Mesenchymal stem cell (in vitro differentiated cells and primary cell): ENCODE measurements at places on chromosomes 1 and 21.

DNA sequence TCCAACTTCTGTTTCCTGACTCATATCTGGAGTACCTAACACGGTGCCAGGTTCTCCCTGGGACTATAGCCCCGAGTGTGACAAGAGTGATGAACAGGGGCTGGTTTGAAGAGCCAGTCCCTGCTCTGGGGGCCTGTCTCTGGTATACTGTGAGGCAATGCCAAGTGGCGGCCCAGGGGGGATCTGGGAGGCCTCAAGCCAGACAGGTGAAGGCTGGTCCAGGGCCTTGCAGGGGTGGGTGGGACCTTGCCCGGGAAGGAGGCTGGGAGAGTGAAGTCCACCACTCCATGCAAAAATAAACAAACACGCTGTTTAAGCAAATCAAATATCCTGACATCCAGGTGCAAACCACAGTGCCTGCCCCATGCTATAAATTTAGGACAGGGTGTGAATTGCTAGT, 6.8 kb upstream of the PLXNA2 start:
- no peak overlapping the region for H3K27ac ChIP-seq
- DNase-seq, result no peak
- H3K4me3 ChIP-seq, result no peak overlapping the region
- H3K36me3 ChIP-seq, result no peaks in the 10 kb centered on the region
- H3K27me3 ChIP-seq, result peaks cover 73% of the 10 kb centered on the region

- H3K36me3 ChIP-seq, result no peaks in the 10 kb centered on the region
- no peaks in the 10 kb centered on the region for H3K4me1 ChIP-seq
- H3K27ac ChIP-seq, result no peak overlapping the region
- H3K27me3 ChIP-seq, result no peaks in the 10 kb centered on the region
- no peak overlapping the region for H3K4me3 ChIP-seq
Measured at GRCh38 chr21:37356706-37357105, 9.9 kb upstream of the DYRK1A start.

DNA sequence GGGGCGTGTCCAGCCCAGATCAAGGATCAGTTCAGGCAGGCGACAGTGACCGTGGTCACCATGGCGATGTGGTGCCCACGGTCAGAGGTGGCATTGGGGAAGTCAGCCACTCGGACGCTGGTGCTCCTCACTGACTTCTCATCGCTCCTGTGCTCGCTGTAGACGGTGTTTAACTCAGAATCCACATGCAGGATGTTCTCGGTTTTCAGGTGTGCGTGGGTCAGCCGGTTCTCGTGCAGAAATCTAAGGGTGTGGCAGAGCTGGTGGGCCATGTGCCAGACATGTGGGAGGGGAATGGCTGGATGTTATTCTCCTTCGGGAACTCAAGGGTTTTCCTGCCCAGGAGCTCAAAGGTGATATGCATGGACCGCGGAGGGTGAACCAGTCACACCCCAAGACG, 11.7 kb downstream of the OR2AJ1 start:
- DNase-seq, result no peak
- no peak overlapping the region for H3K4me3 ChIP-seq
- H3K36me3 ChIP-seq, result no peaks in the 10 kb centered on the region
- no peaks in the 10 kb centered on the region for H3K4me1 ChIP-seq
- no peak overlapping the region for H3K27ac ChIP-seq

GRCh38 chr1:212457740-212458338, 25.1 kb downstream of the NENF start:
- H3K4me3 ChIP-seq, result no peak overlapping the region
- H3K27me3 ChIP-seq, result peaks cover 5% of the 10 kb centered on the region
- peak; percentile 29 for DNase-seq
- no peaks in the 10 kb centered on the region for H3K36me3 ChIP-seq
- no peak overlapping the region for H3K27ac ChIP-seq

- H3K36me3 ChIP-seq, result no peaks in the 10 kb centered on the region
- no peak overlapping the region for H3K4me3 ChIP-seq
- H3K4me1 ChIP-seq, result peaks cover 3% of the 10 kb centered on the region
- no peak for DNase-seq
- peaks cover 3% of the 10 kb centered on the region for H3K27me3 ChIP-seq
- H3K27ac ChIP-seq, result no peak overlapping the region
Measured at GRCh38 chr1:117174851-117175250, 35.9 kb downstream of the VTCN1 start.

DNA sequence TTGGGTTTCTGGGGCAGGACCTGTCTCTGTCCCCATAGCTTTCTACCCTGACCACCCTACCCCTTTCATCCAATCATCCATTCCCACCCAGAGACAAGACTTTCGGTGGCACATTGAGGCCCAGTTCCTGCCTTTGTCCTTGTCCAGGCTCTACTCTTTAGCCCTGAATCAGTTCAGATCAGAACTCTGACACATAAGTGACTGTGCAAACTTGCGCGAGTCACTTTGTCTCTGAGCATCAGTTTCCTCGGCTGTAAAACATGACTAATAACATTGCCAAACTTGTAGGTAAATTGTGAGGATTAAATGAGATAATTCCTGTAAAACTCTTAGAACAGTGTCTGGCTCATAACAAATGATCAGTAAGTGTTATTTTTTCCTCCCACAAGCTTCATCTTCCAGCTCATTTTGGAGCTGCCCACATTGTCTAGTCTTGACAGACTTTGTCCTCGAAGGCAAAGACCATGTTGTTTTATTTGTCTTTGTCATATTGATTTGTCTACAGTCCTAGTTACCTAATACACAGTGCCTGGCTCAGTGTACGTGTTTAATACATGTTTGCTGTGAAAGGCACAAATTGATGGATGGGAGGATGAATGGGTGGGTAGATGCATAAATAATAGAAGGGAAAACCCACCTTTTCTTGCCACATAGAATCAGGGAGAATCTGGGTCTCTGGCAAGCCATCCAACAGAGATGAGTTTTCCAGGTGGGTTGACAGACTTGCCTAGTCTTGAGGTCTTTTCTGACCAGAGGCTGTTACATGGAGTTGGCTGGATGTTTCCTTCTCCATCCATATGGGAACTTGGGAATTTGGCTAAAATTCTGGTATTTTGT, 262.9 kb downstream of the OMA1 start:
- no peak for DNase-seq
- H3K27me3 ChIP-seq, result no peaks in the 10 kb centered on the region
- no peak overlapping the region for H3K27ac ChIP-seq

DNA sequence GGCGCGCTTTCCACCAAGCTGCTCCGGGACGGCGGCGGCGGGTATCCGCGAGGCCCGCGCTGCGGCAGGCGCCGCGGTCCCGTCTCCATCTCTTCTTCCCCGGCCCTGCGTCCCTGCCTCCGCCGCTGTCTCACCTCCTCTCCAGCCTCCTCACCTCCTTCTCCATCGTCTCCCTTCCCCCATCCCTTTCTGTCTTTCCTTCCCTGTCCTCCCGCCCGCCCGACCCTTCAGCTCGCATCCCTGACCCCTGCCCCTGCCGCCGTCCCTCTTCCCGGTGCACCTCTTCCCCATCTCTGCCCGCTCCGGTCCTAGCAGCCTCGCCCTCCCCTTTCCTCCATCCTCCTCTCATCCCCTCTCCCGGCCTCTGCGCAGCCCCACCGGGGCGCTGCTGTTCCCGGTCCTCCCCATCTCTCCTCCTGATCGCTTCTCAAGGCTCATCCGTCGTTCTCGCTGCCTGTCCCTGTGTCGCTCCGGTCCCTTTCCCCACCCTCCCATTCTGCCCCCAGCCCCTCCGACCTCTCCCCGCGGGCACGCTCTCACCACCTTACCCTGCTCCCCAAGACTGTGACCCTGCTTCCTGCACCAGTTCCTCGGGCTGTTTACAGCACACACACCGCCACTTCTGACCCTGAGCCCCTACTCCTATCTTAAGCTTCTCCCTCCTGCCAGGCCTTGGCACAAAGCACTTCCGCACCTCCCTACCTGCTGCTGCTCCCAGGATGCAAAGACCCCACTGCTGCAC, 760 bp upstream of the NPHP4 start:
- peak; percentile 9 for DNase-seq
- H3K4me3 ChIP-seq, result peak overlapping the region; percentile 71
- peaks cover 15% of the 10 kb centered on the region for H3K4me1 ChIP-seq
- H3K36me3 ChIP-seq, result peaks cover 14% of the 10 kb centered on the region

DNA sequence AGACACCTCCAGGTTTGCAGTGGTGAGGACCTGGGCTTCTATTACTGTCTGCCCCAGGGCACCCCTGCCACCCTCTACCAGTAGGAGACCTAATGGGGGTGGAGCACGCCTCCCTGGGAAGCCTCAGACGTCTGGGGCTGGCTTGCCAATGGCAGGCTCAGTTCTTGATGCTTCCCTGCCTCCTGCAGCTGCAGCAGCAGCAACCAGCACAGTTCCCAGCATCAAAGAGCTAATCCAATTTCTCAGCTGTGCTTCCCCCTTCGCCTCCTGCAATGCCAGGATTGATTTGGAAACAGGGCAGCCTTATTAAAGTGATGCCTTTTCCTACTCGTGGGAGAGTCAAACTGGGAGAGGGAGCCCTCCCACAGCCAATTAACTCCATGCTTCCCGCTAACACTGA, 8.2 kb downstream of the SYT2 start:
- peaks cover 77% of the 10 kb centered on the region for H3K27me3 ChIP-seq
- H3K4me3 ChIP-seq, result no peak overlapping the region
- no peaks in the 10 kb centered on the region for H3K36me3 ChIP-seq

GRCh38 chr21:43194303-43195120, 25.7 kb downstream of the CRYAA start:
- H3K36me3 ChIP-seq, result no peaks in the 10 kb centered on the region
- H3K27me3 ChIP-seq, result peaks cover 28% of the 10 kb centered on the region
- DNase-seq, result peak; percentile 3
- H3K4me1 ChIP-seq, result peaks cover 39% of the 10 kb centered on the region
- peak overlapping the region; percentile 12 for H3K4me3 ChIP-seq
- peak overlapping the region; percentile 65 for H3K27ac ChIP-seq

DNA sequence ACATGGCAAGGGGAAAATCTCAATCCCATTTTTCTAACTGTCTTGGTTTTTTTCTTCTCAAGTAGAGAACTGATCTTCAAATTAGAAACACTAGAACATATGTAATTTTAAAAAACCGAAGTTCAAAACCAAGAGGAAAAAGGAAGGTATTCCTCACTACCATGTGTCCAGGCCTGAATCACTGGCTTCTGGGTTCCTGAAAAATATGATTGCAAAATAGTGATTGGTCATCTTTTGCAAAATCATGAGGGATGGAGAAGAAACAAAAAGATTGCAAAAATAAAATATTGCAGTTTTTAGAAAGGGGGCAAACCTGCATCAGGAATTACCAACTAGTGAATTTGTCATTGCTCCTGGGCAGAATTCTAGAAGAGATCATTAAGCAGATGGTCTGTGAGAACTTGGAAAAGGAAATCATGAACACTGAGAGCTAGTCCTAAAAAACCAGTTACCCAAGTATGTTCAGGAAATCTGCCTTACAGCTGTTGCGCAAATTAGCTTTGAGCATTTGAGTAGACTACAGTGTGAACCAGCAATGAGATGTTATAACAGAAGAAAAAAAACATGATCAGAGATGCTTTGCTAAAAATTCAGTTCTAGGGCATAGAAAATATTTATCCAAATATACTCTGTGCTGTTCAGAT, 49.4 kb downstream of the SPATA46 start:
- H3K27me3 ChIP-seq, result no peaks in the 10 kb centered on the region
- no peak for DNase-seq
- H3K36me3 ChIP-seq, result no peaks in the 10 kb centered on the region
- no peak overlapping the region for H3K27ac ChIP-seq
- H3K4me1 ChIP-seq, result no peaks in the 10 kb centered on the region
- no peak overlapping the region for H3K4me3 ChIP-seq

DNA sequence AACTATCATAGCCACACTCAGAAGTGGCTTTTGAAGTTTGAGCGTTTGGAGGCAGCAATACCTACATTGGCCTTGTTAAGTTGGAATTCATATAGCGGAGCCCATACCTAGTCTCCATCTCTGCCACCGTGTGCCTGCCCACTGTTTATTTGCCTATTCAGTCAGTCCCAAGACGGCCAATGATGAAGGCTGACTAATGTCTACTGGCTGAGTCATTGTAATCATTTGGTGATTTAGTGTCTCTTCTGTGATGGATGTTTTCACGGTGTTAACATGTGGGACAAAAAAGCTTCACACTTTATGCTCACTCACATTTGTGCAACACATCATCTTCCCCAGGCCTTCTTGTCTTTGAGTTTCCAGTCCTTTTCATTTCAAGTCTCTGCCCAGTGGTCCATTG, 92.6 kb upstream of the PBX1 start:
- no peaks in the 10 kb centered on the region for H3K4me1 ChIP-seq
- H3K27me3 ChIP-seq, result no peaks in the 10 kb centered on the region
- no peaks in the 10 kb centered on the region for H3K36me3 ChIP-seq
- DNase-seq, result no peak
- H3K4me3 ChIP-seq, result no peak overlapping the region

GRCh38 chr21:38133240-38133639, 123.6 kb upstream of the KCNJ15 start:
- H3K4me3 ChIP-seq, result no peak overlapping the region
- no peaks in the 10 kb centered on the region for H3K4me1 ChIP-seq
- H3K27me3 ChIP-seq, result peaks cover 13% of the 10 kb centered on the region
- no peak overlapping the region for H3K27ac ChIP-seq

- H3K27me3 ChIP-seq, result peaks cover 3% of the 10 kb centered on the region
- H3K4me1 ChIP-seq, result peaks cover 11% of the 10 kb centered on the region
- H3K27ac ChIP-seq, result no peak overlapping the region
- no peaks in the 10 kb centered on the region for H3K36me3 ChIP-seq
- no peak for DNase-seq
- H3K4me3 ChIP-seq, result no peak overlapping the region
Measured at GRCh38 chr1:207966521-207966920, 55.6 kb upstream of the CD34 start.

GRCh38 chr1:168654198-168654915, 74.6 kb downstream of the DPT start:
- no peak for DNase-seq
- H3K4me3 ChIP-seq, result no peak overlapping the region
- no peaks in the 10 kb centered on the region for H3K36me3 ChIP-seq
- H3K27ac ChIP-seq, result no peak overlapping the region
- H3K27me3 ChIP-seq, result no peaks in the 10 kb centered on the region

DNA sequence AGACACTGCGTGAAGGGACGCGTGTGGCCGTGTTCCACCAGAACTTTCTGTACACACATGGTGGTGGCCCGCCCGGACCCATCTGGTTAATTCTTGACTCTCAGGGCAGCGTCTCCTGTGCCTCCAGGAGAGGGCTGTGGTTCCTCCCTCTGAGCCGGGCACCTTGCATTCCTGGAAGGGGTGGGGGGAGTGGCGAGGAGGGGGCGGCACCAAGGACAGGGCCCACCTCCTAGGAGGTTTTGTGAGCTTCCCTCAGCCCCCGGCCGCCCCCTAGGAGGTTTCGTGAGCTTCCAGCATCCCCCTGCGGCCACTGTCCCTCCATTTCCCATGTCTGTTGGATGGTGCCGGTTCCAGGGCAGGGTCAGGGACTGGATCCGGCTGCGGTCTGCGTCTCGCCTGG, 28.9 kb downstream of the FAAP20 start:
- no peak overlapping the region for H3K4me3 ChIP-seq
- no peaks in the 10 kb centered on the region for H3K27me3 ChIP-seq
- H3K4me1 ChIP-seq, result no peaks in the 10 kb centered on the region
- no peaks in the 10 kb centered on the region for H3K36me3 ChIP-seq
